ENCODE measurements at places on chromosomes 7 and 10.

DNA sequence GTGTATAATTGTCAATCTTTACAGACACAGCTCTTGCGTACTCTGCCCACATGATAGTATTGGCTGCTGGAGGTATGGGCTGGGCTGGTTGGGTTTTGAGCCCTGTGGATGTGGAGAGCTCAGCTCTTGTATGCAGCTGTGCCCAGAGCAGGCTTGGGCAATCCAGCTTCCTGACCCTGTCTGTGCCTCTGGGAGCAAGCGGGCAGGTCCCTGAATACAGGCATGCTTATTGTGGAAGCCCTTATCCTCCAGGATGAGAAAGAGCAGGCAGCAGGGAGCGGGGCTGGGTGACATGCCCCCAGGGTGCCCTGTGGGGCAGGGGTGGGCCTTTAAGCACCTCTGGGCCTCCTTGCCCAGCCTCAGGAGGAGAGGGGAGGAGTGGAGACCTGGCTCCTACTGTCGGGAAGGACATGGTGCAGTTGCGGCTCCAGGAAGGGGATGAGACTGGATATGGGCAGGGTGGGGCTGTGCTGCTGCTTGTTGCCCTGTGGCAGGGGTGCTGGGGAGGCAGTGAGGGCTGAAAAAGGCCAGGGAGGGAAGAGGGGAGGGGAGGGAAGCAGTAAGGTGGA, 32.7 kb upstream of the SH2D4B start:
- H3K27me3 ChIP-seq: no peaks in the 10 kb centered on the region
- H3K36me3 ChIP-seq: peaks cover 36% of the 10 kb centered on the region
- peak overlapping the region; percentile 87 for H3K27ac ChIP-seq
- no peak overlapping the region for H3K4me3 ChIP-seq
- no peak for DNase-seq

DNA sequence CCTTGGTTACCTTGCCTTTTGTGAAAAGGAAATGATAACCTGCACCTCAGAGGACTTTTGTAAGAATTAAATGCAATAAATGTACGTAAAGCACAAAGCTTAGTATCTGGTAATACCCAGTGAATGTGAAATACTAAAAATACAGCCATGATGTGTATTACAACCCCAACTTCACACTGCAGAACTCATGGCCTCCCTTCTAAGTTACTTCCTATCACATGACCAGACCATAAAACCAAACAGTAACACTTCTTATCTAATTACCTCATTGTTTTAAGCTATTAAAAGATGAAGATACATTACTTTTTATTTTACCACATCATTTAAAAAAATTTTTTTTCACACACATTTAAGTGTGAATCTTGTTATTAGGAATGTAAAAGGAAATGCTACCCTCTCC, 29.0 kb downstream of the VPS41 start:
- no peak for DNase-seq
- H3K4me3 ChIP-seq: no peak overlapping the region
- H3K4me1 ChIP-seq: no peaks in the 10 kb centered on the region
- H3K36me3 ChIP-seq: no peaks in the 10 kb centered on the region
- H3K27me3 ChIP-seq: no peaks in the 10 kb centered on the region

DNA sequence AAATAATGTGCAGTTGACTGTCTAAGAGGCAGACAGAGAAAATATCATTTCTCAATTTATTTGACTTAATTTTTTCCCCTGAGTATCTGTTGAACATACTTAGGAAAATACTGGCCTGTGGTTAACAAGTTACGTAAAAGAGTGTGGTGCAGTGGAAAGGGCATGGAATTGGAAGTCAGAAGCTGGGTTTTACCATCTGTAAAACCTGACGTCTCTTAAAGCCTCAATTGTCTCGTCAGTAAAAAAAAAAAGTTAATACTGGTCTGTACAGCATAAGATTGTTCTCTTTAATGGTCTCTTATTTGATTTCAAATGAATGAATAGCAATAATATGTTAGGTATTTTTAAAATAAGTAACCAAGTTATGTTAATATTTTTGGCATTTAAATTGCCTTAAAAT, 67.8 kb downstream of the PHTF2 start:
- peaks cover 15% of the 10 kb centered on the region for H3K4me1 ChIP-seq
- no peak overlapping the region for H3K27ac ChIP-seq
- DNase-seq: no peak
- no peak overlapping the region for H3K4me3 ChIP-seq
- H3K36me3 ChIP-seq: no peaks in the 10 kb centered on the region

DNA sequence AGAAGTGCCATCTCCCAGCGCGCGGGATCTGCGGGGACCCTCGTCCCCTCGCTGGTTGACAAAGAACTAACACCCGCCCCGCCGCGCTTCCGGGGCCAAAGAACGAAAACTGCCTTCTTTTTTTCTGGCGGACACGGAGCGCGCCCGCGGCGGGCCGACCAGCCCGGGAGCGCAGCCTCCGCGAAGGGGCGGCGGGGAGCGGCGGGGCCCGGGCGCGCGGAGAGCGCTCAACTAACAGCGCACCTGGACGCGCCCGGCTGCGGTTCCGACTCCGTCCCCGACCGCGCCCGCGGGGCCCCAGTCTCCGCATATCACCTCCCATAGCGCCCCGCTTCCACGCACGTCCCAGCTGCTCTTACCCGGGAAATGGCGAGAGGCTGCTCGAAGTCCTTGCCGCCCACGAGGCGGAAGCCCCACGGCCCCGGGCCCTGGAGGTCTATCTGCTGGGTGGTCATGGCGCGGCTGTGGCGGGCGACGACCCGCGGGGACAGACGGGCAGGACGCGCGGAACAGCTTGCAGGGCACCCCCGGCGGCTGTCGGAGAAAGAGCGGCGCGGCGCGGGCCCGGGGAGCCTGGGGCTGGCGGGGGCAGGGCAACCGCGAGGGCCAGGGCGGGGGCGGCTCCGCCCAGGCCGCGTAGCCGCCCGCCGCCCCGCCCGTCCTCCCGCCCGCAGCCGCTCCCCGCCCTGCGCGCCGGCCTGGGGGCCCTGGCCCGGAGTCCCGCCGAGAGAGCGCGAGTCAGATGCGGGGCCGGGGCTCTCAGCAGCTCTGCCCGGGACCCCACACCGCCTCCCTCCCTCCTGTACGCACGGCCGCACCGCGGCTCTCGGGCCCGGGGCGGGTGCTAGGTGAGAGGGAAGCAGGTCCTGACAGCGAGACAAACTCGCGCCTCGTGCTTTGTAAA, at the start of gene PDLIM1:
Gene PDLIM1 (minus strand): TSS at position 543 of the 904 bp plus-strand sequence. CDS start 88 bp downstream, at position 455.
- peak; percentile 86 for DNase-seq
- peak within 1 kb of the TSS; percentile 87 for H3K4me3 ChIP-seq
- H3K36me3 ChIP-seq: no peaks in the 10 kb centered on the region
- H3K4me1 ChIP-seq: peaks cover 53% of the 10 kb centered on the region
